Sigmoid colon (tissue), 7 donors: ENCODE measurements at places on chromosomes 3 and 15. TPM values are rescaled to one million over a fixed set of nuclear protein-coding genes. Genes with fewer than 3 reads are reported as not detected.

- H3K36me3 ChIP-seq: no peaks in the 10 kb centered on the region
- H3K27me3 ChIP-seq: no peaks in the 10 kb centered on the region
- no peak overlapping the region for H3K27ac ChIP-seq
- peaks cover 30% of the 10 kb centered on the region for H3K4me1 ChIP-seq
- no peak overlapping the region for H3K4me3 ChIP-seq
Measured at GRCh38 chr3:23874359-23875112, 42.3 kb downstream of the NKIRAS1 start.

The RETNLB gene
- total RNA-seq: not detected

The PLAAT1 gene
- 0.82 TPM for total RNA-seq

The CNTN3 gene
- total RNA-seq: 4.1 TPM

DNA sequence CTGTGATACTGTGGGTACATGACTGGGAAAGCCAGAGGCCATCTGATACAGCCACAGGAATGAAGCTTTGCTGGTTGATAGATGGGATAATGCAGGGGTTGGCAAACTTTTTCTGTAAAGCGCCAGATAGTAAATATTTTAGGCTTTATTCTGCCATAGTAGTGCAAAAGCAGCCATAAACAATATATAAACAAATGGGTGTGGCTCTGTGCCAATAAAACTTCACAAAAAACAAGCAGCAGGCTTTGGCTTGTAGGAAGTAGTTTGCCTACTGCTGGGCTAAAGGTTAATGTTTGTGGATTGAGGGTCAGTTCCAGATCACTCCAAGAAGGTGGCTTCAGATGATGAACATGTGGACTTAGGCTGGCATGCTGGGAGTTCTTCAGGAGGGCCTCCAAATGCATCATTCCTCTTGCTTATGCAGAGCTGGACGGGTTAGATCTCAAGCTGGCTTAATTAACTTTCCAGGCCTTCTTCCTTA, 305.7 kb downstream of the RPLP1 start:
- no peak for DNase-seq
- H3K4me1 ChIP-seq: peaks cover 7% of the 10 kb centered on the region
- H3K27ac ChIP-seq: no peak overlapping the region
- no peaks in the 10 kb centered on the region for H3K36me3 ChIP-seq
- no peaks in the 10 kb centered on the region for H3K27me3 ChIP-seq

The AP3B2 gene
- total RNA-seq: 1.2 TPM

DNA sequence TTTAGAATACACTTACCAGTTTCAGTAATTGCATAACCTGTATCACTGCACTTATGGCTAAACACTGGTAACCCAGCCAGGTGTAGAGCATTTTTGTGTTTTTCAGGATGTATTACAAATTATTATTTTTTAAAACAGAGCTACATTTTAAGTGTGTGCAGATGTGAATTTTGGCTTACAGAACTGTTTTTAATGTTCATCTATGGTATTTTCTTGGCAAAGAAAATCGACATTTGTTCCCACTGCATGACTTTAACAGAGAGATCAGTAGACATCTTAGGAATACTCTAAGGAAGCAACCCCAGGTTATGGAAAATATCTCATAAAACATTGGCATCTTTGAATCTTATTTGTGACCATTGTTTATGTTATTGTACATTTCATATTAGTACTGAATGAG, 73.3 kb downstream of the ATP13A4 start:
- H3K27ac ChIP-seq: no peak overlapping the region
- no peaks in the 10 kb centered on the region for H3K4me1 ChIP-seq
- no peaks in the 10 kb centered on the region for H3K27me3 ChIP-seq
- no peaks in the 10 kb centered on the region for H3K36me3 ChIP-seq
- no peak overlapping the region for H3K4me3 ChIP-seq

- H3K36me3 ChIP-seq: no peaks in the 10 kb centered on the region
- no peak for DNase-seq
- H3K4me3 ChIP-seq: no peak overlapping the region
- no peak overlapping the region for H3K27ac ChIP-seq
Measured at GRCh38 chr3:142947352-142947751, 16.1 kb downstream of the PAQR9 start.

GRCh38 chr15:71069693-71070092, 45.6 kb upstream of the THSD4 start:
- no peaks in the 10 kb centered on the region for H3K36me3 ChIP-seq
- DNase-seq: no peak
- H3K4me3 ChIP-seq: no peak overlapping the region
- no peak overlapping the region for H3K27ac ChIP-seq
